ENCODE measurements at places on chromosomes 2 and 18.

- no peak for DNase-seq
These were observed 16.7 kb upstream of the RAPH1 start for GRCh38 chr2:203551778-203552177.

DNA sequence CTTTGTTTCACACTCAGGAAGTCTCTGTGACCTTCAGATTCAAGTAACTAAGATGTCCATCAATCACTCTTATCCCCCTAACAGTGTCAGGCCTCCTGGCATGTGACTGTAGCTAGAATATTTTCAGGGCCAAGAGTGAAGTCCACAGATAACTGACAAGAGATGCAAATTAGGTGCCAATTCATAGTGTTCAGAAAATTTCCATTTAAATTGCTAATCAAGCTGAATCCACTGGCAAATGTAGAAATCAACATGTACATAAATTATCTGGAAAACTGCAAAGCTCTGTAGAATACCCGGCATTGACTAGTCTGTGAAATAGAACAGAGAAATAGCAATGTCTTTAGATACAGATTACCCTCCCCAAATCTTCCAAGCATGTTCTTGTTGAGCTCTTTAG, 38.6 kb upstream of the ARL4C start:
- DNase-seq = no peak

DNA sequence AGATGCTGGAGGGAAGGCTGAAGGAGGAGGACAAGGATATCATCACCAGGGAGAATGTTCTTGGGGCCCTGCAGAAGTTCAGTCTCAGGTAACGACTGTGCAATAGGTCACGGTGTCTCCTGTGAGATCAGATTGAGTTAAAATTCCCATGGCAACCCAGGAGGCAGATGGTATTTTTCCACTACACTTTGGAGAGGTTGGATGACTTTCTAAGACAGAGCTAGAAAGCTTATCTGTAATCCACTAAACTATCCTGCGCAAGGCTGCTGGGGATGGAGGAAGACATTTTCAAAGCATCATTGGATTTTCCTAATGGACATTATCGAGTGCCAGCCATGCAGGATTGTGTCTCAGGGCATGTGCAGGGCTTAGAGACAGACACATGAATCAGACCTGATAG, 74.6 kb downstream of the ARMC9 start:
- DNase-seq = no peak

GRCh38 chr18:57649556-57650500, 28.2 kb upstream of the NARS1 start:
- no peak for DNase-seq

- DNase-seq = no peak
These were observed 67.4 kb downstream of the BIN1 start for GRCh38 chr2:127039387-127040031.

DNA sequence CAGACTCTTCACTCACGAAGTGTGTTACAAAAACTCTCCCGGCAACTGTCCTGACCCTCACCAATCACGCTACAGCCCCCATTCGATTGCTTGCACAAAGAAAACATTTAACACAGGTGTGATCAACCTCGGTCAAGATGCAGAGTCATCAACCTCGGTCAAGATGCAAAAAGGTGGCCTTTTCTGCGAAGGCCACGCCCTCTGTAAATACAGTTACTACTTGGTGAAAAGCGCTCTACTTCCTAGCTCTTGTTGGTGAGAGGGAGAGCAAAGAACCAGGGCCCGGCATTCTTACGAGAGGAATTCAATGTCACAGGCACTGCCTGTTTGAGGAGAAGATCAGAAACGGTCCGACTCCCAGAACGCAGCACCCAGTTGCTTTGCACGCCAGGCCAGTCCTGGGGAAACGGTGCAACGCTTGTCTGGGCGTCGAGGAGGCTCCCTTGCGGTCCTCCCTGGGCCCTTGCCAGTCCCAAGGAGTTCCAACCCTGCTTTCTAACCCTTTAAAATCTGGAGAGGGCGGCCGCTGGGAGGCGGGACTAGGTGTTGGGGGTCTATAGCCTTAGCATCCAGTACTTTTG, 1.9 kb downstream of the PIEZO2 start:
- no peak for DNase-seq

- DNase-seq = no peak
These were observed 163.5 kb downstream of the MTCL1 start for GRCh38 chr18:8868779-8869415.

- no peak for DNase-seq
These were observed 50.9 kb upstream of the MAPK4 start for GRCh38 chr18:50509012-50509411.

DNA sequence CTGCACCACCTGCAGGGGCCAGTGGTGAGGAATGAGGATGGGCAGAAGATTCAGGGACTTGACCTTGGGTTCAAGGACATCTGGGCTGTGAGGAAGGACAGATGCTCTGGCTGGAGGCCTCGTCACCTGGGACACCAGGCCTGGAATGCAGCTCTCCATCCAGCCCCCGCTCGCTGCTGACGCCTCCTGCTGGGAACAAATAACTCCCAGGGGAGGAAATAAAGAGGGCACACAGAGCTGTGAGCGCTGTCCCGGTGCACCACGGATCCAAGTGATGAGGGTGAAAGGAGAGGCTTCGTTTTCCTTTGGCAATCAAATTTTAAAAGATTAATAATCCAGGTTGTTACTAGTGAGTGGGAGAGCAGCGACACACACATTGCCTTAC, 368.0 kb upstream of the MYT1L start:
- no peak for DNase-seq

DNA sequence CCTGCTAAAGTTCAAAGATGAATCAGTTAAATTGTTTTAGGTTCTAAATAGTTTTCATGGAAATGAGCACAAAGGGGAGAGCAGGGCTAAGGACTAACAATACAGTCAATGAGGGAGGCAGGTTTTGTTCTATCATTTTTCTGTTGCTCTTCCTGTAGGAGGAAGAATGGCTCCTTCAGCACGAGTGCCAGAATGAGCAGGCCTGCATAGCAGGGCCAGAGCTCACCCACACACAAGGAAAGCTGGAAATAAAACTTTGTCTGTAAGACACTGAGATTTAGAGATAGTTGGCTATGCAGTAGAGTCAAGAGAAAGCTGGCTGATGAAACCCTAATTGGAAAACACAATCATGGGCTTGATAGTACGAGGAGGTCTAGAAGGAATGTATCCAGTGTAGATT, 313.3 kb downstream of the MBD2 start:
- no peak for DNase-seq

DNA sequence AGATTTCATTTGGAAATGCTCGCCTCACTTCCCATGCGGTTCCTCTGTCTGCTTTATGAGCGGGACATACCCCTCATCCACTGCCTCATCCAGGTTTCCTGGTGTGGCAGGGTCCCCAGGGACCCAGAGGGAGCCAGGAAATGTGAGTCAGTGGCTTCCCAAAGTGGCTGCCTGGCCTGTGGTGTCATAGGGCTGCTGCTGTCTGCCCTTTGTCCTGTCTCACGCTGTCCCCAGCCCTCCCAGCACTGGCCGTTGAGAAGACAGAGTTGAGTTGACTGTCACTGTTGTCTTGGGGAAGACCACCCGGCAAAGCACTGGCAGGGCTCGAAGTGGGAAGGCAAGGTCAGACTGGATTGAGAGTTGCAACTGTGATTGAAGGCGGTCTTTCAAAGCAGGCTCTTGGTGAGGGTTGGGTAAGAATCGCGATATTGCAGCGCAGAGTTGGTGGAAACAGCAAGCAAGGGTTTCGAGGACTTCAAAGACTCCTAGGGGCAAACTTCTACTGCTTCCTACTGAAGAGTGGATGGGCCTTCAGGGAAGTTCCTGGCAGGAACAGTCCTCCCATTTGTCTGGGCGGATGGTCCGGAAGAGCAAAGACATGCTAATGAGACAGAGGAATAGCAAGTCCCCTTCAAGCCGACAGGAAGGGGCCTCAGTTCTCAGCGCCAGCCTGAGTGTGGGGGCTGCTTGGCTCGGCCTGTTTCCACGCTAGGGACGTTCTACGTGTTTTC, 33.9 kb downstream of the RAB31 start:
- DNase-seq = no peak

DNA sequence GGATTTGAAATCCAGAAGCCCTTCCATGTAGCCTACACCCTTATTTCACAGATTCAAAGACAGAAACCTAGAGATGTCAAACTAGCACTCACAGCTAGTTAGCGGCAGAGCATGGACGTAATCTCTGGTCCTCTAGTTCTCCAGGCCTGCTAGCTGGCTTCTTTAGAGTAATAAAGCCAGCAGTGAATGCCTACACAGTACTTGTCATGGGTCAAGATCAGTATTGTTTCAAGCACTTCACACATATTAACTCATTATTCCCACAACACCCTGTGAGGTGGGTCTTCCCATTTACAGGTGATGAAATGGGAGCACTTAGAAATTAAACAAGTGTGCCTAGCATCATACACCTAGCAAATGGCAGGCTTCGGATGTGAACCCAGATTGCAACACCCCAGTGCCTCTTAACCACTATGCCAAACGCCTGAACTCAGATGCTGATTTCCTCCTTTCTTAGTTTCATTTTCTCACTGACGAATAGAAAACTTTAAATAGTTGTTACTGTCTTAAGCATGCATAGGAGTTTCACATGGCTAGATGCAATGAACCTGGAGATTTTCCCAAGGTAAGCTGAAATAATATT, 14.5 kb upstream of the ZBTB14 start:
- DNase-seq = no peak

DNA sequence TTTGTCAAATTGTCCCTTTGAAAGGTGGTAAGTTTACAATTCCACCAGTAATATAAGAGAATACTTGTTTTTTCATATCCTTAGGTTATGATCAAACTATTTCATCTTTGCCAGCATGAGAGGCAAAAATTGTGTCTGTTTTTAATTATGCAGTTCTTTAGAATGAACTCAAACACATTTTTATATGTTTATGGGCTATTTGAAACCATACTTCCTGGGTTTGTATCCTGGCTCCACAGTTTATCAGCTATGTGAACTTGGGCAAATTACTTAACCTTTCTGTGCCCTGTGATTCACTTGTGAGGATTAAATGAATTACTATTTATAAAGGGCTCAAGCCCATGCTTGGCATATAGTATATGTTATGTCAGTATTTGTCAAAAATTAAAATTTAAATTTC, 109.4 kb downstream of the TANC1 start:
- no peak for DNase-seq

GRCh38 chr2:239829326-239829725, 195.8 kb downstream of the NDUFA10 start:
- no peak for DNase-seq

DNA sequence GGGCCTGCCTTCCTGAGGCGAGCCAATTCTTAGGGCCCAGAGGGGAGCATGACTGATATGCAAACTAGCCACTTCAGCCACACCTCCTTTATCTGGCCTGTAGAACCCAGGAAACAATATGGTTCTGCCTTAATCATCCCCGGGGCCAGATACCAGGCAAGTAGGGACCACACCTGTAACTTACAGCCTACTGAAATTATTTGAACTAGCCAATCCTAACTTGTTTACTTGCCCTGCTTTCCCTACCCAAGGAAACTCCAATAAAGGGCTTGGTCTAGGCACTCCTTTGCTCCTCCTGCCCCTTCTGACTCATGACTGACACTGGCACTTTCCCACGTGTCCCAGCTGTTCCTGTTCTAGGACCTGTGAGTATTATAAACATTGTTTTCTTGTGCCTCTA, 57.6 kb downstream of the MYOM1 start:
- DNase-seq = no peak

GRCh38 chr2:85213901-85214512, 80.8 kb downstream of the TCF7L1 start:
- DNase-seq = no peak

- no peak for DNase-seq
These were observed 615.6 kb upstream of the CDH2 start for GRCh38 chr18:28792404-28793086.

DNA sequence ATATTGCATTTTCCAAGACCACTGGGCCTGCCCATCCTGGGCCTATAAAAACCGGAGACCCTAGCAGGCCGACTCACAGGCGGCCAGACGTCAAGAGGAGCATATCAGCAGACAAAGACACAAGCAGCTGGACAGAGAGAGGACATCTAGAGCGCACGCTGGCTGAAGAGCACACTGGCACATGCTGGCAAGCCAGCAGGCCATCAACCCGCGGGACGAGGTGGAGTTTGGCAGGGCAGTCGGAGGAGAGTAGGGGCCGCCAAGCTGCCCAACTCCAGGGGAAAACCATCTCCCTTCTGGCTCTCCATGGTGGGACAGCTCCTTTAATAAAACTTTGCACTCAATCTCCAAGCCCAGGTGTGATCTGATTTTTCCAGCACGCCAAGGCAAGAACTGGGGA, 36.6 kb upstream of the RAB27B start:
- DNase-seq = no peak

DNA sequence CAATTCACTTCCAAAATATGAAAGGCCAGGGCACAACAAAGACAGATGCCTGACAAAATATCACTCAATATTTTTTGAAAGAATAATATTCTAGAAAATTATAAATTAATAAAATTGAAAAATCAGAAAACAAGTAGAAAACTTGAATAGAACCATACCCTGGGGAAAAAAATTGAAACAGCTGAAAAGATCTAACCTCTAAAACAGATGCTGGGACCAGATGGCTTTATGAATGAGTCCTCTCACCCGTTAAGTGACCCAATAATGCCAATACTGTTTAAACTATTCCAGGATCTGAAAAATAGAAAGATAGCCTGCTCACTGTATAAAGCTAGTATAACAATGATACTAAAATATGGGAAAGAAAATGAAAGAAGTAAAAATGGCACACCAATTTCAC, 322.3 kb upstream of the VWC2L start:
- DNase-seq = no peak

GRCh38 chr2:119476301-119477112, 44.9 kb downstream of the TMEM37 start:
- DNase-seq = no peak

GRCh38 chr18:79940126-79940813, 11.2 kb downstream of the SLC66A2 start:
- no peak for DNase-seq

DNA sequence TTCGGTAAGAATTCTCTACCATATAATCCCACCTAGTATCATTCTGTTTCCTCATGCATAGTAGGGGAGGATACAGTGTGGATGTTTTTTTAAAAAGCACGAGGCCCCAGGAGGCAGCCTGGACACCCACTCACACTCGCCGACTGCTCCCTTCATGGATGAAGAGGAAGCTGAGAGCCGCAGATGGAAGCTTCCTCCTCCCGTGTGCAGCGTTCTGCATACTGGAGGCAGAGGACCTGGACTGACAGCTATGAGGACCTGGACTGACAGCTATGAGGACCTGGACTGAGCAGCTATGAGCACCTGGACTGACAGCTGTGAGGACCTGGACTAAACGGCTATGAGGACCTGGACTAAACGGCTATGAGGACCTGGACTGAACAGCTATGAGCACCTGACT, 234.4 kb downstream of the NDUFA10 start:
- DNase-seq = no peak

DNA sequence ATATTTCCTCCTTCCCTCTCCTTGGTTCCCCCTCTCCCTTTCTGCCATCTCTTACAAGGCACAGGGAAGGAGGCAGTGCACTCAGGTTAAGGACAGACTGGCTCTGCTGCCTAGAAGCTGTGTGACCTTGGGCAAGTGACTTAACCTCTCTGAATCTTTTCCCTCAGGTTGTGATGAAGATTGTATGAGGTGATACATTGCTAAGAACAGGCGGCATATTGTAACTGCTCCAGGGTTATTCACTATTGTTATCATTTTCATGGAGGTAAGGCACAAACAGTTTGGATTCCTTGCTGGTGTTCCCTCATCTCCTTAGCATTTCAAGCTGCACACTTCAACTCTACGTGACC, 126.6 kb upstream of the CXCR4 start:
- DNase-seq = no peak

- no peak for DNase-seq
These were observed 29.1 kb downstream of the SLC4A5 start for GRCh38 chr2:74314107-74314506.

- no peak for DNase-seq
These were observed 148.9 kb downstream of the RNF152 start for GRCh38 chr18:61743775-61744531.

- DNase-seq = no peak
These were observed 68.4 kb downstream of the UGGT1 start for GRCh38 chr2:128159437-128159836.
